ENCODE measurements at places on chromosomes 6 and 20.
A peak's percentile ranks its signal among the peaks of the same experiment; 100 is the strongest.

- DNase-seq, result peak; percentile 78
These were observed 103.1 kb upstream of the TBX18 start for GRCh38 chr6:84867521-84867920.

GRCh38 chr6:158760618-158761250, 58.4 kb downstream of the EZR start:
- no peak for DNase-seq

GRCh38 chr20:4243071-4243470, 227.7 kb upstream of the RNF24 start:
- no peak for DNase-seq

DNA sequence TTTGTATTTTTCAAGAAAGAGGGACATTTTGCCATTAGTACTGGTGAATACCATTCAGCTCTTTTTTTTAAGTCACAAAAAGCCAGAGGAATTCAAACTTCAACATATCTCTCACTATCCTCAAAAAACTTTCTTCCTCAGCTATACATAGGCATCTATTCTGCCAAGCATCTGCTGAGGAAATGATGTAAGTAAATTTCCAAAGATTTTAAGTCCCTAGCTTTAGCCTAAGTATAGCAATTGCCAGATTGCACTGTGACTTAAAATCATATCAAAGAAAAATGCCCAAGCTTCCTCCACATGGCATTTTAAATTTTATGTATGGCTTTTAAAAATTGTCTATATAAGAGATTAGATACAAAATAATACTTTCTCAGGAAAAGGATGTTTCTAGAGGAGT, 237.4 kb downstream of the EYS start:
- no peak for DNase-seq

- no peak for DNase-seq
These were observed 34.9 kb downstream of the PIGU start for GRCh38 chr20:34642009-34642408.

- DNase-seq, result no peak
These were observed 21.8 kb downstream of the PCK1 start for GRCh38 chr20:57582432-57583288.
